ENCODE measurements at places on chromosomes 7 and 10.

- no peak for DNase-seq
Measured at GRCh38 chr10:82558014-82558607, 683.1 kb downstream of the NRG3 start.

- DNase-seq = no peak
Measured at GRCh38 chr7:68246189-68246633, 1249.6 kb downstream of the TYW1 start.

DNA sequence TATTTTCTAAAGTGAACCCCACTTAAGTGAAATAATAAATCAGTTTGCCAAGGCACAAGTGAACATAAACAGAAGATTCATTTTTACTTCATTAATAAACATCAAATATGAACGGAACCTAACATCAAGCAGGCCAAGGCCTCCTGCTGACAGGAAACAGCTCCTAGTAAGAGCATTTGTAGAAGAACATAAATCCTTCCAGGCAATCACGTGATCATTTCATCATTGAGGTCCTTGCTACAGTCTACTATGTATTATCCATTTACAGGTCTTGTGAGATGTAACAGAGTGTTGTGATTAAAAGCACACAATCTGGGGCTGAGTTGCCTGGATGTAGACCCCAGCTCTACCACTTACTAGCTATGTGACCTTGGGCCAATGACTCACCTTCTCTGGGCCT, 70.6 kb downstream of the CALD1 start:
- peak; percentile 88 for DNase-seq

GRCh38 chr7:117111535-117111934, 158.2 kb downstream of the ST7 start:
- no peak for DNase-seq

GRCh38 chr10:6386346-6386745, 183.6 kb downstream of the PFKFB3 start:
- no peak for DNase-seq

- no peak for DNase-seq
Measured at GRCh38 chr7:96090756-96091155, 231.1 kb downstream of the SLC25A13 start.

DNA sequence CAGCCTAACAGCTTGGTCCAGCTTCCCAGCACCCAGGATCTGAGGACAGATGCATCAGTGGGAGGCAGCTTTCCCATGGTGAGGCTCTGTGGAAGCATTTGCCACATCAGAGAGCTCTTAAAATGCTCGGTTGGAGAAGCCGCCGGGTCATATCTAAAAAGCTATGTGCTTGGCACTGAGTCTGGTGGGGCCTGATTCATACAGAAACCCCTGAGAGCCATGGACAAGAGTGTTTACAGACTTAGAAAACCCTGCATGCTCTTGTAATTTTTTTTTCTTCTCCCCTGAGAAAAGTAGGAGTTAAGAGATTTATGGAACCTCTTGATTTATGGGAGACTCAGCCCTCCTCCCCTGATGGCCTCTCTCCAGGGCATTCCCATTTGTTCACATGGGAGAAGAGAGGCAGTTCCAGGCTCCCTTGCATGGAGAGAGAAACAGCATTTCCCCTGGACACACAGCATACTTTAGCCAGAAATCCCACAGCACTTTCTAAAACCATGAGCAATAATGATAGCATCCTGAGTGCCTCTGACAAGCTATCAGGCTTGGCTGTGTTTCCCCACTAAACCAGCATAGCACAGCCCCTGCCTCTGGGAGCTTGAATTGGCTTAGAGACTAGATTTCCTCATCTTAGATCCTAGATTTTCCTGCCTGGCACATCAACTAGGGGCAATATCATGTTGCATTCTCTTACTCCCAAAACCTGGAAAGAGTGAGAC, 322.1 kb upstream of the AUTS2 start:
- no peak for DNase-seq

GRCh38 chr7:47546733-47547494, 35.0 kb downstream of the TNS3 start:
- no peak for DNase-seq

DNA sequence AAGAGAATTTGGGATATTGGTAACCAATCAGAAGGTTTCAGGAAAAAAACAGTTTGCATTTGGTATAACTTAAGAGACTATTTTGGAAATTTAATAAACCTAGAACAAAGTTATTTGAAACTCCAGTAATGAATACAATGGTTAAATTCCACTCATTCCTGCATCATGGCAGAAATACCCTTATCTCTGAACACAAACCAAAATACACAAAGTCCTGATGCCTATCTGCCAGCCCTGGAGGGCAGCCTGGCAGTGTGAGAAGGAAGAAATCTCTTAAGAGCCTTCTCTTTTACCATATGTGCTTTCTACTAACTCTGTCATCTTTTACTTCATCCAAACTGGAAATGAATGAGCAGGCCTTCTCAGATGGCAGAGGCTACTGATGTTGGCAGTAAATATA, 147.1 kb upstream of the LYZL1 start:
- no peak for DNase-seq

DNA sequence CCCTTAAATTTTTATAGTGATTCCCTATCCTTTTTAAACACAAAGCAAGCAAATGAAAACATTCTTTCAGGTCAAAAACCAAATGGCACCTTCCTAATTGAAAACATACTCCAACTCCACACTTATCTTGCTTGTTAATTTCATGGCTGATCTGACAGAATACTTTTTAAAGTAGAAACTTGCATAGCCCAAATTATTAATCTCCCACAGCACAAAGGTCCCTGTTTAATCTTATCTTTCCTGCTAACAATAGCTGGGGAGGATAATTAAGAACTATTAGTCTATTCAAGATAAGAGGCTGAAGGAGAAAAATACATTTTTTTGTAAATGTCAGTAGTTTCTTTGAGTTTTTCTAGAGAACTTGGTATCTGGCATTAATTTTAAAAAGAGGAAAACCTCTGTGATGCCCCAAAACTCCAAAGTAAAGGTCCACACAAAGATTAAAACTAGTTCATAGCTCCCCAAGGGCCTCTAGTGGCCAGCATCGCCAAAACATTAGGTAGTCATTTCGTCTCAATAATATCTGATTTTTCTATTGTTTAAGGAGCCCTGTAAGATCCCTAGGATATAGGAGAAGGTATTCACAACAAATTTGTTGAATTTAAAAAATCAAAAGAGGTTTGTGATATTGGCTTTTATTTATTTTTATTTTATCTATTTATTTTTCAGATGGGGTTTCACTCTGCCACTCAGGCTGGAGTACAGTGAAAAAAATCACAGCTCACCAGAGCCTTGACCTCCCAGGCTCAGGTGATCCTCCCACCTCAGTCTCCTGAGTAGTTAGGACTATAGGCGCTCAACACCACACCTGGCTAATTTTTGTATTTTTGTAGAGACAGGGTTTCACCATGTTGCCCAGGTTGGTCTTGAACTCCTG, 14.7 kb downstream of the CDNF start:
- no peak for DNase-seq

DNA sequence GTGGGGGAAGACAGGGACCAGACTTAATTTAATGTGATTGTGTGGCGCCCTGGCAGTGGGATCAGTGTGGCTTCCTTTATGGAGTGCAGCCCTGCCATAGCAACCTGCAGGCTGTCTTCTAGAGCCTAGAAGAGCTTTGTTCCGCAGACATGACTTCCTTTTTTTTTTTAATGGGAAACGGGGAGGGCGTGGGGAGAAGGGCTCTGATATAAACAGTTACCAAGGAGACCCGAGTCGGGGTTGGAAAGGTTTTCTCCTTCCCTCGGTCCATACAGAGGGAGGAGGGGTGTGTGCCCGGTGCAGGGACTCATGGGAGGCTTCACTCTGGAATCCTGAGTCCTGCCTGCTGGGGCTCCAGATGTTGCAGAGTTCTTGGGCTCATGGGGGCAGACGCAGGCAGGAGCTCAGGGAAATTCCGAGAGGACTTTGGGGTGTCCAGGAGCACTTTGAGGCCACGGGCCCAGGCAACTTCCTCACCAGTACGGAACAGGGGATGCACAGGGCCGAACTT, 26.9 kb downstream of the TMEM120A start:
- DNase-seq = no peak

DNA sequence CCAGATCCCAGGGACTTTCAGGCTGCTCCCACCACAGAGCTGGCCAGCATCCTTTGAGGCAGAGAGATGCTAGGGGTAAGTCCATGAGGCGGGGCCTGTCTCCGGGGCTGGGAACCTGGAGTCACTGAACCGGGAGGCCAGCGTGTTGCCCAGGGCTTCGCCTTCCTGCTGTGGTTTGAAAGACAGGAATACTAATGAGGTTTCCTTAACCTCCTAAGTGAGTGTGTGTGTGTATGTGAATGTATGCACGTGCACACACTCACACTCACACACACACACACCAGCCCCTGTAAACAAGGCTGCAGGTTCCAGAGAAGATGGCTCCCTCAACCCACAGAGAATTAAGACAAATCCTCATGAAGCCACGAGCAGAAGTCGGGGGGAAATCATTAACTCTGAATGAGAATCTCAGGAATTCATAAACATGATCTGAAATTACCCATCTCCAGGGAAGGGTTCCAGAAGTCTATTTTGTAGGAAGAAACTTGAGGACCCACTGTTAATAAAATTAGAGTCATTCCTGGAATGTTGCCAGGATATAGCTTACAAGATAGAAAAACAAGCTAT, 20.3 kb upstream of the PFKP start:
- no peak for DNase-seq

Data from SK-N-MC (cell line).